ENCODE measurements at places on chromosomes 11 and 22.

DNA sequence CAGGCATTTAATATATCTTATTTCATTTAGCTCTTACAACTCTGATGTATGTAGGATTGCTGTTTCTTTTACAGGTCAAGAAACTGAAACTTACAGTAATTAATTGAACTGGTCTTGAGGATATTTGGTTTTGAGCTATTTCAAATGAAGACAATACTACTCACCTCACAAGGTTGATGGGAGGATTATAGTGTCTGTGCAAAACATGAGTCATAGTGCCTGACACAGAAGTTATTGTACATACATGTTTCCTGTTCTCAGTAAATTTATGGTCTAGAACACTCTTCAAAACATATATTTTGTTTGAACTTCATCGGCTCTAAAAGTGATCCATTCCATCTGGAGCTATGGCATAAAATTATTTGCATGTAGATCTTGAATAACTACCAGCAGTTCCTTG, 61.9 kb downstream of the CECR2 start:
- no peak for DNase-seq

GRCh38 chr11:45021001-45021400, 70.3 kb upstream of the TP53I11 start:
- DNase-seq = no peak

- DNase-seq = no peak
Observed at GRCh38 chr11:2320568-2321310, 18.9 kb downstream of the TSPAN32 start.

DNA sequence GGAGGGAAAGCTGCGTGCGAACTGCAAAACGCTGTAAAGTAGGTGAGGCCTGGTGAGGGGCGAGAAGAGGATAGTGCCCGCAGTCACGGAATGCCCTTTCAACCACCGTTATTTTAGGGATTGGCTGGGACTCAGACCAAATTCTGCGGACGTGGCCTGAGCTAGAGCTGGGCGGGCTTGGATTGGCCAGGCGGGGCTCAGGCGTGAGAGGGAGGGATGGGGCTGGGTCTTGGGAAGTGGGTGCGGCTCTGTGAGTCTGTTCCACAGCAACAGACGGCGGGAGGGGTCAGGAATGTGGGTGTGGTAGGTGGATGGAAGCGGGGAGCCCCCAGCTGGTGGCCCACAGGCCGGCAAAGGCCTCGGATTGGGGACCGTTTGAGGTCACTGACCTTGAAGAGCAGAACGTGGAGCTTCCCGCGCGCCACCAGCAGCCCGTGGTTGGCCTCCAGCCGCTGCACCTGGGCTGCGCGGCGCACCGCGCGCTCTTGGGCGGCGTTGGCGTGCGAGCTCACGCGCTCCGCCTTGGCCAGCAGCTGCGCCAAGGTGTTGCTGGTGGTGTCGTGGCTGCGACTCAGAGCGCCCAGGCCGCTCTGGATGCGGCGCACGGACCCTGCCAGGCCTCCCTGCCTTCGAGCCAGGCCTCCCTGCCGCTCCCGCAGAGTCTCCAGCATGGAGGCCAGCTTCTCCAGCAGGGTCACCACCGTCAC, 444 bp downstream of the CAVIN3 start:
- no peak for DNase-seq

DNA sequence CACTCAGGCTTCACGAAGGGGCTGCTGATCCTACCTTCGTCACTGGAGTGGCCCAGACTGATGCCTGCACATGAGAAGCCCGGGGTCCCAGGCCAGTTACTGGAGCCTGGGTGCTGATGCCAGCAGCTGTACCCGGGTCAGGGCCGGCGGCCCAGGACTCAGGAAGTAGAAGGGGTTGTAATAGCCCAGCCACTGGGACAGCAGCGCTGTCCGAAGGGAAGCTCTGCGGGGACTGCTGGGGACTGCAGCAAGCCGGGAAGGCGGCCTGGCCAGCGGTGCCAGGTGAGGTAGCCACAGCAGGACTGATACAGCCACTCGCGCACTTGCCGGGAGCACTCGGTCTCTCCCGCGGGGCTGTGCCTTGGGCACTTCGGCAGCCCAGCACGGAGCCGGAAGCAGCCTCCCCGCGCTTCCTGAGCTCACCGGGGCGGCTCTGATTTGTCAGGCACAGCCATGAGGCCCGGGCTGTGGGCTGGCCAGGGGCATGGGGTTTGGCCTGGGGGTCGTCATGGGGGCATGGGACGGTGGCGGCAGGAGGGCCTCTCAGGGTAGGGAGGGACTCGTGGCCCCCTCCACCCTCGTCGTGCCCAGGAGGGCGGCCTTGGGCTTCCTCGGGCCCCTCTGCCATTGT, 13.9 kb upstream of the OR8K1 start:
- DNase-seq = no peak

GRCh38 chr22:41939981-41940831, 6.7 kb downstream of the CENPM start:
- no peak for DNase-seq

GRCh38 chr11:12991426-12991825, 17.7 kb upstream of the RASSF10 start:
- no peak for DNase-seq

DNA sequence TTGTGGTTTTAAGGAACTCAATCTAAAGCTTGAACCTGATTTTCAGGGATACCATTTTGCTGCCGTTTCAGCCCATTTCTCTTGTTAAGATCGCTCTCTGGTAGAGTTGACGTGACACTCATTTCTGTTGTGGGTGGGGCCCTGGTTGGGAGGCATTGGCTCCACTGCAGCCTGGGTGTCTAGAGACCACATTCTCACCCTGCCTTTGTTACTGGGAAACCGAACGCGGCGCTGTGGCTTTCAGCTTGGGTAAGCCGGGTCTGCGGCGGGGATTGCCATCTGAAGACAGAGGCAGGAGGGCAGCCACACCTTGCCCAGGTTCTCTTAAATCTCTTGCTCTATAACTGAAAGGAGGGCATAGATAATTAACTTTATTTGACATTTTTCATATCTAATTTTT, 3.2 kb downstream of the EHF start:
- DNase-seq = peak; percentile 50

GRCh38 chr11:20015529-20016427, 144.5 kb downstream of the DBX1 start:
- DNase-seq = no peak

DNA sequence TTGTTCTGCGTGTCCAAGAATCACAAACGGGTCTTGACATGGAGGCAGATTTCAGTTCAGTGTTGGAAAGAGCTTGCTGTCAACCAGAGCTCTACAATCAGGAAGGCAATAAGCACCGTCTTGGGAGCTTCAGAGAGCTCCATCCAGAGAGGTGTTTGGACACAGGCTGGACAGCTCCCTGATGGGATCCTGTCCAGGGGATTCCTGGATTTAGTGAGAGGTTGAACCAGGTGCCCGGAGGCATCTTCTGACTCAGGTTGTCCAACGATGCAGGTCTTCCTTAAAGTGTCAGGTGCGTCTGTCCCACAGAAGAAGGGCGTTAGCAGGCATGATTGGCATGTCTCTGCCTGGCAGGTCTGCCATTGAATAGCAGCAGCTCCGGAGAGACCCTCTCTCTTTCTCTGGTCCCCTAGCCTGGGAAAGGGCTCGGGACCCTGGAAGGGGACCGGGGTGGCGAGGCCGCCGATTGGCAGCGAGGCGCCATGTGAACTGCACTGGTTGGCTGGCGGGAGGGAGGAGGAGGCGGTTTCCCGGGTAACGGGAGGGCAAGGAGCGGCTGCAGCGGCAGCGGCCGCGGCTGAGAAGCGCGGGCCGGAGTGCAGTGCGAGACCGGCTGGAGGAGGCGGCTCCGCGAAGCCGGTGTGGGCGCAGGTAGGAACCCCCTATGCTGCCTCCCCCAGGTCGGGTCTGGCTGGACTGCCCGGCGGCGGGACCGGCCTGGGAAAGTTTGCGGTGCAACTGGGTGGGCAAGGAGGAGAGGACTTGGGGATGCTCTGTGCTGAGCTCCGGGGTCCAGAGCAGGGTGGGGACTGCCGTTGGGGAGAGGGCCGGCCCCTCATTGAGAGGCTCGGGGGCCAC, 104.1 kb upstream of the E2F8 start:
- DNase-seq = no peak

DNA sequence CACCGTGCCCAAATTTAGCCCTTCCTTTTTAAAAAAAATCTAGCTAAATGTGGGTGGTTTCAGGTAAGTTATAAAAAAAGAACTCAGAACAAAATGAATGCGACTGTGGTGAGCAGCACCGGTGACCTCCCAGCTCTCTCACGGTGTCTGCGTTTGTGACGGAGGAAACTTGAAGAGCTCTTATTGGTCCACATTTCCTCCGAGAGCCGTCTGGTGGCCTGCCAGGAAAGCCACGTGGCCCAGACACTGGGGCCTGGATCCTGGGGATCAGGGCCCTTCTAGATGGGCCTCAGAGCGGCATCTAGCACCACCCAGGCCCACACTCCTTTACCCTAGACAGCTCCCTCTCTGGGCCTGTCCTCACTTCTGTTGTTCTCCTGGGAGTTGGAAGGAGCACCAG, 39.5 kb downstream of the B3GAT1 start:
- no peak for DNase-seq

GRCh38 chr11:61954106-61954850, 4.1 kb downstream of the BEST1 start:
- DNase-seq = no peak

- no peak for DNase-seq
Observed at GRCh38 chr11:117126223-117126965, 17.7 kb upstream of the PAFAH1B2 start.

DNA sequence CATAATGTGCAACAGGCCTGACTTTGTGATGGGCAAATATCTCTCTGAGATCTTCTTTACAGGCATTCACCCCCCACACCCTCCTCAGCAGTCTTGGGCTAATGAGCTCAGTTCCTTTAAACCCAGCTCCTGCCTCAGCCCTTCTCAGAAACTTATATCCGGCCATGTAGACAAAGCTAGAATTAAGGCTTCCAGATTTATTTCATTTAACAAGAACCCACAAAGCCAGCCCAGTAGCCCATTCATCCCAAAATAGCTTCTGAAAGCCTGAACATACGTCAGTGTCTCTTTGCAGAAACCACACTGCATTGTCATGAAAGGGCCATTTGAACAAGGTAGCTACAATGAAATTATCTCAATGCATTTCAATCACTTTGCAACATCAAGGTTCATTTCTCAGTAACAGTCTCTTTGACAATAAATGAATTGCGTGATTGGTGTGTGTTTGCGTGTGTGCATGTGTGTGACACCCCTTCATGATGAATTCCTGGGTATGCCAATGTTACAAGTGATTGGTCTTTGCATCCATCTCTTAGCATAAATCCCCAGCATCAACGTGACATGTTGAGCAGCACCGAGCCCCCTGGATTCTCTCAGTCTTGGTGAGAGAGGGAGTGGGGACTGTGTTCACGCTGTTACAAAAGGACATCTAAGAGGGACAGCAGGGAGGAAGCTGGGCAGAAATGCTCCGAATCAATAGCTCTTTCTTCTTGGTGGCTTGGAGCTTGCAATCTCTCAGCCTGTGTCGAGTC, 299.6 kb downstream of the KIRREL3 start:
- no peak for DNase-seq

DNA sequence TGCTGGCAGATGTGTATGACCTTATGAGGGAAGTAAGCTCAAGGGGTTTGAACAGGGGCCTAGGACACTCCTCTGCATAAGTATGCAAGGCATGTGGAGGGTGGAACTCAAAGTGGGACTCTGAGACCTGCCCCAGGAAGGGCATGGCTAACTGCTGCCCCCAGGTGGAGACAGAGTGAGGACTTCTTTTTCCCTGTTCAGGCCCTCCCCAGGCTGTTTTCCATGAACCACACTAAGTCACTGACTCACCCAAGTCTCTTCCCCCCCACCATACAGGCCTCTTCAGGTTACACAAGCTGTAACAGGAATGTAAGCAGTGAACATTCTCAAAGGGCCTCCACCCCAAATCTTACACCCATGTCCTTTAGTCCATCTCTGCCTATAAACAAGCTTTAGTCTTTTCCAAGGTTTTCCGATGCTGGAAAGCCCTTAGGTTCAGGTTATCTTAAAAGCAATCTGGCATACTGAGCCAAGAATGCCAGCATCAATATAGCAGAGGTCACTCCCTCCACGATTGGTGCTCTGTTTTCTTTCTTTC, 13.1 kb downstream of the EEF1G start:
- DNase-seq = peak; percentile 56

GRCh38 chr11:131690776-131691175, 320.4 kb downstream of the NTM start:
- no peak for DNase-seq

- no peak for DNase-seq
Observed at GRCh38 chr11:112300094-112300786, 39.6 kb upstream of the PLET1 start.

DNA sequence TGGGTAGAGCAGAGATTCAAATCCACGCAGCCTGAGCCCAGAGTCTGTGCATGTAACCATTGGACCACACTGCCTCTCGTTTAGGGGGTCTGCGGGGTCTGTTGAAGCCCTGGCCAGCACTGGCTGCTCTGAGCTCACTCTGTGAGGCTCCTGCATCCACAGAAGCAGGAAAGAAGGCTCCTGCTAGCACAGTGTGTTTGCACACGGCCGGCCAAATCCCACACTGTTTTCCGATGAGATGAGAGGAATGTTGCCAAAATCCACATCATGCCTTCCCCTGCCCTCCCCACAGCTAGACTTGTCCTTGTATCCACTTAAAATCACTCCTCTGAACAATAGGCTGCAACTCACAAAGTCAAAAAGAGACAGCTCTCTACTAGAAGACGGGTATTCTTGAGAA, 10.6 kb upstream of the SLC22A12 start:
- no peak for DNase-seq

DNA sequence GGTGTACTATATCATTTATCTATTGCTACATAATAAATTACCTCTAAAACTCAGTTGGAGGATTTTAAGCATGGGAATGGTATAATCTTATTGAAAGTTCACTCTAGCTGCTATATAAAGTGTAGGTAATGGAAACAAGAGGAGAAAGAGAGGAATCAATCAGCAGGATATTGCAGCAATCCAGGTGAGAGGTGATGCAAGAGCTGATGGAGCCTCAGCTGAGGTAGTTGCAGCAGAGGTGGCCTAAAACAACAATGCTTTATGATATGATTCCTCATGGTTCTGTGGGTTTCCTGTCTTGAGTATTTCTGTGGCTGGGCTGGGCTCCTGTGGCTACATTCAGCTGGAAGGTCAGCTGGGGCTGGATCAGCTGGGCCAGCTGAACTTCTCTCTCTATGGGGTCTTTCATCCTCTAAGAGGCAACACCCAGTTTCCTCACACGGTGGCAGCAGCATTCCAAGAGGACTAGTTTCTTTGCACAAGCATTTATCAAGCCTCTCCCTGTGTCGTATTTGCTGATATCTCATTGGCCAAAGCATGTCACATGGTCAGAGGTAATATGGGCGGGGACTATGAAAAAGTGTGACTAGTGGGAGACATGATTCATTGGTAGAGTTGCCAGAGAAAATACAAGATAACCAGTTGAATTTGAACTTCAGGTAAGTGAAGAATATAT, 135.4 kb upstream of the LARGE1 start:
- DNase-seq = peak; percentile 67

Data from Jurkat, Clone E6-1 (cell line).